K562 (cell line): ENCODE measurements at places on chromosomes 16 and 17. TPM values are rescaled to one million over a fixed set of nuclear protein-coding genes. Genes with fewer than 3 reads are reported as not detected.

GRCh38 chr17:2724784-2725164 is 13.2 kb upstream of the CLUH start:
- H3K4me3 ChIP-seq, result no peak overlapping the region

GRCh38 chr17:7480089-7480384 is 606 bp upstream of the ZBTB4 start:
- H3K36me3 ChIP-seq, result no peaks in the 10 kb centered on the region; the same call in 2 of the 3 replicates
- H3K27me3 ChIP-seq, result no peaks in the 10 kb centered on the region
- peaks cover 69% of the 10 kb centered on the region for H3K4me1 ChIP-seq
- H3K27ac ChIP-seq, result peak overlapping the region; percentile 91
- H3K4me3 ChIP-seq, result peak overlapping the region; percentile 70

DNA sequence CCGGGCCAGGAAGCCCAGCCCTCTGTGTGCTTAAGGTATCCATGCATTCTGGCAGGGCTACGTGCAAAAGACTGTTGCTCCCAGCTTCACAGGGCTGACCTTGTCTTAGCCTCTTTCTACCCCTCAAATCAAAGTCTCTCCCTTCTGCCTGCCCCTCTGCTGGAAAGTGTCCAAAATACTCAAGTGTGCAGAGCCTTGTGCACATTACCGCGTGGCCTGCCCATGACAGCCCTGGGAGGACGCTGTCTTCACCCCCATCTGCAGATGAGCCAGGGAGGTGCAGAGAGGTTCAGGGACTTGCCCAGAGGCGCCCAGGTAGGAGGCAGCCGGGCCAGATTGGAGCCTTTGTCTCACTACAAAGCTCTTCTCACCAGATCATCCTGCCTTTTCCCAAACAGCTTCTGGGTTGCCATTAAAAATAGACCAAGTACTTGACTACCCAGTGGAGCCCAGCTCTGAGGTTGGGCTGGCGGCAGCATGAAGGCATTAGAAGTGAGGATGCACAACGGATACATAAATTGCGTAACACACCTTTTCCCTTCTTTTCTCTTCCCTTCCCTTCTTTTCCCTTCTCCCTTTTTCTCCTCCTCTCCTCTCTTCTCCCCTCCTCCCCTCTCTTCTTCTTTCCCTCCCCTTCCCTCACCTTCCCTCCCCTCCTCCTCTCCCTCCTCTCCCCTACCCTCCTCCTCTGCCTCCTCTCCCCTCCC is 3.5 kb downstream of the CACNG4 start:
- H3K27ac ChIP-seq, result no peak overlapping the region
- H3K4me3 ChIP-seq, result no peak overlapping the region
- H3K36me3 ChIP-seq, result no peaks in the 10 kb centered on the region
- H3K27me3 ChIP-seq, result peaks cover 50% of the 10 kb centered on the region
- peaks cover 10% of the 10 kb centered on the region; the same call in 1 of the 2 replicates for H3K4me1 ChIP-seq

Gene SCNN1G
- 0.04 TPM in 1 of 2 replicates, not detected in the other for total RNA-seq

GRCh38 chr17:74062234-74062633 is 141.2 kb upstream of the RPL38 start:
- no peaks in the 10 kb centered on the region for H3K27me3 ChIP-seq
- DNase-seq, result no peak
- no peaks in the 10 kb centered on the region for H3K36me3 ChIP-seq

Gene GAST
- not detected in 2 replicates for total RNA-seq

Gene RAC3
- 133 and 139 TPM in 2 replicates for total RNA-seq

DNA sequence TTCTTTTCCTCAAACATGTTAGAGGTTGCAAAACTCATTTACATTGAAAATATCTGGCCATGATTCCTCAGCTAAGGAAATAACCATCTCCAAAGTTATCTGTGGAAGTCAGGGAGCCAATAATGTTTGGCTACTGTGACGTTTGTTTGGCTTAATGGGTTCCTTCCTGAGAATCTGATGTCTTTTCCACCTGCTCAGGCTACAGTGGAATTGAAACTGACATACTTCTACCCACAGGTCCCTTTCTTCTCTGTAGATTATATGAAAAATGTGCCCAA is 221.1 kb upstream of the XYLT1 start:
- 0 out of 3 replicates have a peak, but pooled peaks cover 2% of the 10 kb centered on the region for H3K27me3 ChIP-seq
- no peak overlapping the region for H3K27ac ChIP-seq
- no peak for DNase-seq
- no peaks in the 10 kb centered on the region for H3K36me3 ChIP-seq
- H3K4me3 ChIP-seq, result no peak overlapping the region

DNA sequence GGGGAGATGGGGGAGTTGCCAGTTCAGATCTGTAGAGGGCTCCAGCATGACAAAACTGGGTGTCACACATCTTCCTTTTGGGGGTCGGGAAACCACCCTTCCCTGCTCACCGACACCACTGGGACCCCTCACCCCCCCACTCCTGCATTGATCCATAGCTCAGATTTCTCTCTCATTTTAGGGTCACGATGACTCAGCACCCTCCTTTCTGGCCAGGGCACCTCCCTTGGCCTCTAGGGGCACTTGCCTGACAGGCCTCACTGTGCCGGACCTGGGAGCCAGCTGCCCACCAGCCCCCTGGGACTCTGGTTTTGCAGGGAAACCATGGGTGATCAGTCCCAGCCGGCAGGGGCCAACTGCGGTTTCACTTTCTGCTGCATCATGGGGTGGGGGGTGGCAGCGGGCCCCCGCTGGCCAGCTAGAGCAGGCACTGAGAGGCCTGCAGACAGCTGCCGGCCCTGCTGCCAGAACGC is 239.4 kb downstream of the MRTFB start:
- H3K27ac ChIP-seq, result no peak overlapping the region
- H3K4me3 ChIP-seq, result no peak overlapping the region
- H3K4me1 ChIP-seq, result peaks cover 22% of the 10 kb centered on the region
- no peaks in the 10 kb centered on the region for H3K27me3 ChIP-seq

DNA sequence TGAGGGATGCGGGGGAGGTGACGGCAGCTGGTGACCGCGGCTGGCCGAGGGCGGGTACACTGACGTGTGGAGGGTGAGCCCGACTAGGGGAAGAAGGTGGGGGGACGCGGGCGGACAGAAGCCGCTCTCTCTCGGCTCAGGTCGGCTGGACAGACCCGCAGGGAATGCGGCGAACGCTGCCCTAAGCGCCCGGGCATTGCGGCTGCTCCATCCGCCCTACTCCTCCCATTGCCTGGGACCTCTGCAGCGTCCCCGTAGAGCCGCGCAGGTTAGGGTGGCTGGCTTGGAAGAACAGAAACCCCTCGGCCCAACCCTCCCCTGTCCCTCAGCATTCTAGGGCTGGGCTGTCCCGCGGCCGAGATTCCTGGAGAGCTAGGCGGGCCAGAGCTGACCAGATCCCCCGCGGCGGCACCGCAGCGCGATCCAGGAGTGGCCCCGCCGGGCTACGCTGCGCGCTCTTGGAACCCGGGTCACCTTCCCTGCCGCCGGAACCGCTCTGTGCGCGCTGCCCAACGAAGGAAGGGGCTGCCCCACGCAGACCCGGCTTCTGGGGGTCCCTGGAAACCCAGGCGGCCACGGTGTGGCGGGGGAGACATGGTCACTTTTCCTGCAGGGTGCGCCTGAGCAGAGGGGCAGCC is 3.0 kb downstream of the DLX4 start:
- no peaks in the 10 kb centered on the region; the same call in 2 of the 3 replicates for H3K4me1 ChIP-seq
- DNase-seq, result peak; percentile 55

DNA sequence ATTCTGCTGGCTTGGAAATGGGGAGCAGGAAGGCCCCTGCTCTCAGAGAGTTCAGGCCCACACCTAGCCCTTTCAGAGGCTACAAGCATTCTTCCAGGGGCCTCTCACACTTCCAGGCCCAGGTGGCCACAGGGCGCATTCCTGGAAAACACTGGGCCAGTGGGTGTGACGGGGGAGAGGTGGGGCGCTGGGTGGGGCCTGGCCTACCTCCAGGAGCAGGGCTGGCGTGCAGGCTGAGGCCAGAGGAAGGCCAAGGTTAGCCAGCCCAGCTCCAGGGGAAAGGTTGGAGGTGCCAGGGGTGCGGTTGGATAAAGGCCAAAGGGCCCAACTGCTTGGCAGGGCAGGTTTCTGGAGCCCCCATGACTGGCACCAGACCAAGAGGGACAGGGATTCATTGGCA is 198.2 kb downstream of the MAF start:
- H3K27me3 ChIP-seq, result peaks cover 14% of the 10 kb centered on the region
- H3K27ac ChIP-seq, result peak overlapping the region; percentile 30
- H3K36me3 ChIP-seq, result no peaks in the 10 kb centered on the region
- H3K4me3 ChIP-seq, result no peak overlapping the region
- peaks cover 25% of the 10 kb centered on the region; the same call in 2 of the 3 replicates for H3K4me1 ChIP-seq

GRCh38 chr17:44354582-44355561 is 8.8 kb downstream of the FAM171A2 start:
- DNase-seq, result peak; percentile 19
- H3K27ac ChIP-seq, result no peak overlapping the region
- H3K4me3 ChIP-seq, result no peak overlapping the region

- peak; percentile 60 for DNase-seq
- H3K4me3 ChIP-seq, result no peak overlapping the region
- H3K27me3 ChIP-seq, result no peaks in the 10 kb centered on the region
- no peak overlapping the region for H3K27ac ChIP-seq
These were observed 23.3 kb downstream of the PHF12 start for GRCh38 chr17:28928061-28928460.

Gene TBX21
- total RNA-seq, result 0.07 and 0.18 TPM in 2 replicates

GRCh38 chr17:47847341-47848197 is 3.4 kb downstream of the SP6 start:
- H3K27me3 ChIP-seq, result no peaks in the 10 kb centered on the region
- no peak overlapping the region for H3K27ac ChIP-seq
- H3K36me3 ChIP-seq, result no peaks in the 10 kb centered on the region; the same call in 2 of the 3 replicates
- H3K4me1 ChIP-seq, result peaks cover 61% of the 10 kb centered on the region

Gene QPRT
- total RNA-seq, result 80.7 and 86.5 TPM in 2 replicates

DNA sequence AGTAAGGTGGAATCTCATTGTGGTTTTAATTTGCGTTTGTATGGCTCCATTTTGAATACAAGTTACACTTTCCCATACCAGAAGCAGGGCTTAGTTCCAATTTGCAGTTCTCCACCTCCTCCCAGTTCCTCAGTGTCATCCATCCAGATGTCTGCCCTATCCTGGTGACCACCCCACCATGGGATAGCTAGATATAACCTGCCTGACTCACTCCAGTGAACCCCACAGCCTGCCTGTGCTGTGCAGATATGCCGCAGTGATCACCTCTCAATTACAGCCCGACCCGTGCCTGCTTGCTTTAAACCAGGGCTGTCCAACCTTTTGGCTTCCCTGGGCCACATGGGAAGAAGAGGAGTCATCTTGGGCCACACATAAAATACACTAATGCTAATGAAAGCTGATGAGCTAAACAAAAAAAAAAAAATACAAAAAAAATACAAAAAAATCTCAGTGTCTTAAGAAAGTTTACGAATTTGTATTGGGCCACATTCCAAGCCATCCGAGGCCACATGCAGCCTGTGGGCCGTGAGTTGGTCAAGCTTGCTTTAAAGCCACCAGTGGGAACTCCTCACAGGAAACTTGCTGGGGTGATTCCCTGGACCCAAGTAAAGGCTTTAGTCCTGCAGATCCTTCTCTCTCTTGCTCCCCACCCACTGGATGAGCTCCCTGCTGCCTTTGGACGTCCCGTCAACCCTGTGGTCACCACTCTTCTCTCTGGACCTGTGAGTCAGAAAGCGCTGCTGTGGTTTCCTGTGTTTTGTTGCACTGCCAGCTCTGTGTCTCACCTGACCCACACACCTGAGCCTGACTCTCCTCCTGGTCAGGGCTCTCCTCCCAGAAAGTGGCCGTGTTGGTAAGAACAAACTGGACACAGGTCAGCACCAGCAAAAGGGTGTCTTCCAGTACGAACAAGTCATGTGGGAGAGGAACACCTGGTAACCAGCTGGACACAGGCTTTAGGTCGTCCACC is 83.0 kb downstream of the EMP2 start:
- H3K36me3 ChIP-seq, result no peaks in the 10 kb centered on the region
- H3K4me3 ChIP-seq, result no peak overlapping the region
- DNase-seq, result peak; percentile 88
- H3K27ac ChIP-seq, result peak overlapping the region; percentile 70
- H3K27me3 ChIP-seq, result no peaks in the 10 kb centered on the region
- peaks cover 6% of the 10 kb centered on the region for H3K4me1 ChIP-seq
